Progenitor cell of endocrine pancreas (in vitro differentiated cells): ENCODE measurements at places on chromosomes 12 and 14.

GRCh38 chr12:25083211-25083610 is 111.7 kb downstream of the DNAI7 start:
- no peak for DNase-seq

- DNase-seq: no peak
Observed at GRCh38 chr14:50173891-50174290, 57.5 kb downstream of the SOS2 start.

GRCh38 chr12:30587782-30588181 is 107.9 kb downstream of the IPO8 start:
- no peak for DNase-seq

- DNase-seq: no peak
Observed at GRCh38 chr12:5072311-5072710, 28.6 kb downstream of the KCNA5 start.

DNA sequence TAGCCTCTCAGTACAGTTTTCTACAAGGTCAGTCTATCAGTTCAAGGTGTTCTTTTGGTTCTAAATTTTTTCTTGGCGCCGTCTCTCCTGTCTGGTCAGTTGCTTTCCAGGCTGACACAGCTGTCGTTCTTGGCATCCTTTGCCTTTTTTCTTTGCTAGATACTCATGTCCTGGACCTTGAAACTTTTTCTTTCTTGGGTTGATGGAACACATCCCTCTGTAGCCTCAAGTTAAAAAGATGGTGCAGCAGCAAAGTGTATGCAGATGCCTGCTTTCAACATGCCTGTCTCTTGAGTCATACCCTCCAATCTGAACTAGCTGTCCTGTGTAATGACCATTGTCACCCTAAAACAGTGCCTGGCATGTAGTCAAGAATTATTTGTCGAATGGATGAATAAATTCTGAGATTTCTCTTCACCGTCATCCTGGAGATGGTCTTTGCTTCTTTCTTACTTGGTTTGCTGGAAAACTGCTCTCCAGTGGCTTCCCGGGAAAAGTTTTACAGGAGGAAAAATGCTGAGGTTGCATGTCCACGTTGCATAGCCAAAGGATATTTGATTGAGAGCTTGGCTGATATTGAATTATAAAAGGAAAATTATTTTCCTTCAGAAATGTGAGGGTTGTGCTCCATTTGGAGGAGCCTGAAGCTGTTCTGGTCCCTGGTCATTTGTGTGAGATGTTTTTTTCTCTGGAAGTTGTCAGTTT is 4.6 kb downstream of the NYNRIN start:
- no peak for DNase-seq

DNA sequence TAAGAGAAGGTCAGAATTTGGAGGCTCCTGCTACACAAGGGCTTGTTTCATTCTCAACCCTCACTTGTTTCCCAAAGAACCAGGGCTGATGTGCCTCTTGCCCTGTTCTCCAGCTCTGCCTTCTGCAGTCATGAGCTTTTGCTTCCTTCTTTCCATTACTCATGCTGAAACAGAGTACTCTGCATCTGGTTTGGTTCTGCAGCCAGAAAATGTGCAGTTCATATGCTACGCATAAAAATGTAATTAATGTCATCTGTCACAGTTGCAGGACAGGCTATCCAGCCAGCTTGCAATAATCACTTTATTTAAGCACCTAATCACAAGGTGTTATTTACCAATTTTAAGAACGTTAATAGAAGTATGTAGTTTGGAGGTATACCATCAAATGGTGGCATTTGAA is 150.2 kb downstream of the SRGAP1 start:
- no peak for DNase-seq

DNA sequence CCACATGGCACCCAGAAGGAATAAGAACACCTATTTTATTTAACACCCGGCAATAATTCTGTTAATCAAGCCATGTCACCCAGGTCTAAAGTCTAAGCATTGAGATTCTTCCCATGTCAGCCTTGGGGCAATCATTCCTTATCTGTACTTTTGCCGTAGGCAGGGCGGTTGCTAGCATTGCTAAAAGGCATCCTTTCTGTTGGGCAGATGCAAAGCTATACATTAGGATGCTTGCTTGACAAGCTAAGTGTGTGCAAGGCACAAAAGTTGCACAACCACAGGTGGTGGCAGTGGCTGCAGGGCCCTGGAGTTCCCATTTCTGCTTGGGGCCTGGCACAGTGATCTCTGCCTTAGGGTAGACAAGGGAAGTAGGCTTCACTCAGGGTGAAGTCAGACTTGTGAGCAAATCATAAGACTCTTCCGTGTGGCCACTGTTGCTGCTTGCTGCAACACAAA is 12.5 kb upstream of the GALNT6 start:
- DNase-seq: no peak

DNA sequence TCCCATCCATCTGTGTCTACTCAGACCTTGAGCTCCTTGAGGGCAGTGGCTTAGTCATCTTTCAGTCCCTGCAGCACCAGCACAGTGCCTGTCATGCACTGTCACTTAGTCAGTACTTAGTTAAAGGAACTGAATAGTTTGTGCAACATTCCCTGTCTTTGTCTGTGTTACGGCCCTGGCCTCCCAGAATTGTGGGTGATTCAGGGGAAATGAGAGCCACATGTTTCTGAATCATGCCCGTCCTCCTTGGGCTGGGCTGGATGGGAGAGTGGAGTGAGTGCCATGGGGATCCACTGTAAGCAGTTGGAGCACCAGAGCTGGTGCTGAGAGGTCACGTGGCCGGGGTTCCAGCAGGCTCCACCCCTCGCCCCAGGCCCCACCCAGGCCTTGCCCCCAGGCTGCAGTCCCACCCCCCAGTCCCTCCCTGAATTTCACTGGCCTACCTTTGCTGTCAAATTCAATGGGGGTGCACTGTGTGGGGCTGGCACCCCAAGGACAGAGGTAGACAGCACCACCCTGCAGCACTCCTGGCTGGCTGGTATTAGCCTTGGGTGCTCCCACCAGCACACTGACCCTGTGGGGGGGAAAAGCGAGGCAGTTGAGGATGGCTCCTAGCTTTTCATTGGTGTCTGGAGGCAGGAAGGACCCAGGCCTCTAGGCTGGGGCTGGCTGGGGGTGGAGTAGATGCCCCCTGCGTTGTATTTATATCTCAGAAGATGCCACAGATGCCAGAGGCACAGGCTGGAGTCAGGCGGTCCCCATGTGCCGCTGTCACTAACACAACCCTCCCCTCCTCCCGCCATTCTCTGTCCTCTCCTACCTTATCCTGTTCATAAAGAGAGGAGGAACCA is 7.5 kb downstream of the ITGA5 start:
- DNase-seq: no peak

- no peak for DNase-seq
Observed at GRCh38 chr12:43318021-43318420, 234.0 kb downstream of the ADAMTS20 start.

DNA sequence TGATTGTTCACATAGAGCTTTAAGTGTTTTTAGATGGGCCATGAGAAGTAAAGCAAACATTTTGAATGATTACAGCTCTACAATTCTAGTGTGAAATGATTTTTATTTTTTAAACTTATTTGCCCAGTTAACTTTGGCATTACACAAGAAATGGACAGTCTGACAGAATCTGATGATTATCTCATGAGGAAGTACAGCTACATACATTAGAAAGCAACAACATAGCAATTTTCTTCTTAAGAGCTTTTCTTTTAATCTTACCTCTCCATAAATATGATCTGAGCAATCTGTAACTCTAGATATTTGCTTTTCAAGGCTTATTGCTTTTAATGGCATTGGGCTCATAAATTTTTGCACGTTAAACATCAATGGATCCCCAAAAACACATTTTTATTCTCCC is 26.5 kb upstream of the PPP1R12A start:
- DNase-seq: no peak

DNA sequence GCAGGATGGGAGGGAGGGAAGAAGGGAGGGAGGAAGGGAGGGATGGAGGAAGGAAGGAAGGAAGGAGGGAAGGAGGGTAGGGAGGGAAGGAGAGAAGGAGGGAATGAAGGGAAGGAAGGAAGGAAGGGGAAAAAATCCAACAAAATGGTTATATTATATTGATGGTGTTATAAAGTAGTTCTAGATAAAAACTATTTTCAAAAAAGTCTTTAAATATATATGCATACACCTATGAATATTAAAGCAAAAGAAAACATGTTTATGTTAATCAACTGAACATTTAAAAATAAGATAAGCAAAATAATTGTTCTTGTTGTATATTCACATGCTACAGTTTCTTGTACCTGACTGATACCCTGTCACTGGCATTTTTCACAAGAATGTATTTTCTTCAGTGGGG is 1.9 kb downstream of the BDKRB1 start:
- no peak for DNase-seq

DNA sequence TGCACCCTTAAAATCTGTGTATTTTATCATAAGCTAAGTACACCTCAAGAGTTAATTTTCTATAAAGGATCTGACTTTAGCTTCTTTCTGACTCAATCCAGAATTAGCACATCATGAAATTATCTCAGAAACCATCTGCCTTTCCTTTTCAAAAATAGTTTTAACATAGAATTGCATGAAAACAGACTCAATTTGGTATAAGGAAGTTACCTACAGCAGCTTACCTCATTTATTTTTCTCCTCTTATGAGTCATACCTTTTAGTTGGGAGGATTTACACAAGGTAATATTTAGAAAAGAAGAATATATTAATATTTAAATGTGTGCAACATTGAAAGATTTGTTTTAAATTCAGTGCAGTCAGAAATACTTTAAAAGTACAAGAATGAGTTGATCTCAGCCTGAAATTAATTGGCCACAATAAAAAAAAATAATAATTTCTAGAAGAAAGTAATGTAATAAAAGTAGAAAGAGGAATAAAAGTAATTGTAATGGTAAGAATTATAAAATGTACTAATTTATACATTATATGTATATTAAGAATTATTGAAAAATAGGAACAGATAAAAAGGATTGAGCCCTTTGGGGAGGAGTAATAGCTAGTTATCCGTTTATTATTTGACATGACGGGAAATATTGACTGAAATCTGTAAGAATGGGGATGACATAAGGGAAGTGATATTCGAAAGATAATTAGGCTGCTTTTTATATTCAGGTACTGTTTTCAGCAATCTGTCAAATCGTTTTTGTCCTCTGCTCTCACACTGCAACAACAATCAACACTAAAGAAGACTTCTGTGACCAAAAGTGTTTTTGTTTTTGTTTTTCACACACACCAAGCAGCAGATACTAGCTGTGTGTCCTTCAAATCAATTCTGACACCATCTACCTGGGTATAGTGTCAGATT is 20.5 kb downstream of the ADAM21 start:
- DNase-seq: no peak

DNA sequence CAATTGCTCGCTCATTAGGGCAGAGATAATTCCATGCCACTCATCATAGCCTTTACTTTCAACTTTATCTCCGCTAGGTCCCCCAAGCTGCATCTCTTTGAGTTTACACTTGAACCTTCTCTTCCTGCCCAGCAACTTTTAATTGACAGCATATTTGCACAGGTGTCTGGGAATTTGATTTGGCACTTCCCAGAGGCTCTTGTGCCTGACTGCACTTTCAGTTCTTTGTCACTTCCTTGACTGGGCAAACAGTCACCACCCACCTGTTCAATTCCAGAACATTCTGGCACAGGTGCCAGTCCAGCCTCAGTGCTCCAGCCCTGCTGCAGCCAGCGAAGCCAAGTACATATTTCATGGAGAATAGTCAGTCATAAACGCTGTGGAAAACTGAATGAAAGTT is 110.1 kb upstream of the LRIG3 start:
- DNase-seq: no peak

GRCh38 chr12:116037941-116038837 is 239.3 kb downstream of the MED13L start:
- no peak for DNase-seq

DNA sequence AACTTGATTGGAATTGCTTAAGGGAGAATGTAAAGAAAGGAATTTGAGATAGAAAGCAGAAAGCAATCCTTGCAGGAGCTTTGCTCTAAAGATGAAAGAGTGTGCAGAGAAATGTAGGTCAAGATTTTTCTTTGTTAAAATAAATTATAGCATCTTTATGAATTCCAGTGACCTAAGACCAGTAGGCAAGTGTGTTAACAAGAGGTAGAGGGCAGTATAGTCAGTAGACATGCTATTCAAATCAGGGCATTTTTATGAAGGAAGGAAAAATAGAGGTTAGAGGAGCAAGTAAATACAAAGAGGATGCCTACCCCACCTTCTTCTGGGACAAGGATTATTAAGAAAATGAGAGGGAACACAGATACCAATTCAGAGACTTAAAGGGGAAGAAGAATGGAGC is 148.5 kb downstream of the PLCZ1 start:
- DNase-seq: no peak

DNA sequence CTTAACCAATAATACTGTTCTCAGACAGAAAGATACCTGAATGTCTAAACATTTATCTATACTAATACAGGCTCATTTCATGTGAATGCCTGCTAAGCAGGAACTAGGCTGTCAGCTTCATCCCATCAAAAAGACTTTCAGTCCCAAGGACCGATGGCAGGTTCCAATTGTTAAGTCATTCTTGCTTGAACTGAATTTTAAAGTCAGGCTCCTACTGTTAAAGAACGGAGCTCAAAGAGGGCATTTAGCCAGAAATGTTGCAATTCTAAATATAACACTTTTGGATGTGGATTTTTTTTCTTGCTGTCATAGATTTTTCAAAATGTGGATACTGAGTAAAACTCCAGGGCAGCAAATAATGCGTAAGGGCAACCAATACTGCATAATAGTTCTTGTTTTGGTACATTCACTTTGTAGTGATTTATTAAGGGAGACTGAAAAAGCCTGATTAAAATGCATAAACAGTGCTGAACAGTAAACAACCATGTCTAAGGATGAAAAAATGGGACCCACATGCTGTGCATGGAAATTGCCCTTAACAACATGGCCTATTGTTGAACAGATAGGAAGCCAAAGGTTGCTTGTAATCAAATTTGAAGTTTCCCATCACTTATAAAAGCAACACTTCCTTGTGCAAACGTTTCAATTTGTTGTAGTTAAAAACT is 38.6 kb upstream of the DBX2 start:
- DNase-seq: no peak

DNA sequence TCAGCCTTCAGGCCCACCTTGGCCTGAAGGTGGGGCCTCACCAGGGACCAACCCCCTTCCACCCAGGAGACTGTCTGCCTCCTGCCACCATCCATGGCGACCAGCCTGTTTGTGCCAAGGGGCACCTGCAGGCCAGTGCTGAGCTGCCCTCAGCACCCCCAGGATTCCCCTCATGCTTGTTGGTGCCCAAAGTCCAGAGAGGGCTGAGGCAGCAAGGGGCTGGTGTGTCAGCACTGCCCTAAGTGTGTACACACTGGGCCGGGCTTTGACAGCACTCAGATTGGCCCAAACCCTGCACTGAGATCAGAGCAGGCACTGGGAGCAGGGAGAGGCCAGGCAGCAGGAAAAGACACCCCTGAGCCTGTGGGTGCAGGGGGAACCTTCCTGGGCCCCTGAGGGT is 18.6 kb downstream of the SYNJ2BP start:
- no peak for DNase-seq

- no peak for DNase-seq
Observed at GRCh38 chr14:85974602-85975001, 444.7 kb downstream of the FLRT2 start.

- DNase-seq: no peak
Observed at GRCh38 chr12:56333197-56333678, 562 bp downstream of the PAN2 start.
